ENCODE measurements at places on chromosomes 2 and 18. TPM values are rescaled to one million over a fixed set of nuclear protein-coding genes. Genes with fewer than 3 reads are reported as not detected.

DNA sequence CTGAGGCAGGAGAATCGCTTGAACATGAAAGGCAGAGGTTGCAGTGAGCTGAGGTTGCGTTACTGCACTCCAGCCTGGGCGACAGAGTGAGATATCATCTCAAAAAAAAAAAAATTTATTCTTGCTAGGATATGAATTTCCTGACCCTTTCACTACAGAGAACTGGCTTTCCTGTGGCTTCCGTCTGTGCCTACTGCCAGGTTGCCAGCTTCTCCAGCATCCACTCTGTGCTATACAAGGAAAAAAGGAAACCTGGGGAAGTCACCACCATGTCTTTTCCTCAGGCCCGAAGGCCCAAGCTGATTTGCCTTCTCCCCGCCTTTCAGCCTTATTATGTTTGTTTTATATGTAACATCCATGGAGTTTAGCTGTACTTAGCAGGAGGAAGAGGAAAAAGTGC, 122.0 kb upstream of the REV1 start:
- DNase-seq = no peak

DNA sequence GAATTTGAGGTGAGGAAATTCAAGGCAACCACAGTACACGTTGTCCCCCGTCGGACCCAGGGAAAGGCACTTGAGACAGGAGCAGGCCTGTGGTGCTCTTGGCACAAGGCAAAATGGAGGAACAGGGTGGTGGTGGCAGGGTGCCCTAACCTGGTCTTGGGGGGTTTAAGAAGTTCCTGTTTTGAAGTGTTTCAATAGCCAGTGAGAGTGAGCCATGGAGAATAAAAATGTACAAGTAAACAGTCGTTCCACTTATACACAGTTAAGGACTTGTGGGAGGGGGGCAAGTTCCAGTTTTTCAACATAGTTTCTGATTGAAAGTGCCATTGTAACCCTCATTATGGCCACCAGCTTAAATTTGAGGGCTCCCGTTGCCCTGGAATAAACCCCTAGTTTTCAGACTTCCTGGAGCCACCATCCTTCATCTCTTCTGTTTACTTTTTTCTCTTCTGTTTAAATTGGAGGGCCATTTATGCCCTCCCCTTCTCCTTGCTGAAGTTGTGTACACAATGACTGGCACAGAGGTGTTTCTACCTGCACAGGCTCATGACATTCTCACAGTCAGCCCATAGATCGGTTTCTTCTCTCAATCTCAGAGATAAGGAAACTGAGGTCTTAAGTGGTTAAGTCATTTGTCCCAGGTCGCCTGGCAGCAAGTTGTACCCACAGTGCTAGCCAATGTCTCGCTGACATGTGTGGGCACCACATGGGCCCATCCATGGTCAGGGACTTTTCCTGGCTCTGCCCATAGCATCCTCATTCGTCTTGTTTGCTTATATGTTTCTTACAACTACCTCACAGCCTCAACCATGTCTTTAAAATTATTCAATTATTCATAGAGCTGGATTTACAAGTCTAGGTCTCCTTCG, 66.0 kb upstream of the ST3GAL5 start:
- no peak for DNase-seq

Gene UGT1A1
- not detected for total RNA-seq

DNA sequence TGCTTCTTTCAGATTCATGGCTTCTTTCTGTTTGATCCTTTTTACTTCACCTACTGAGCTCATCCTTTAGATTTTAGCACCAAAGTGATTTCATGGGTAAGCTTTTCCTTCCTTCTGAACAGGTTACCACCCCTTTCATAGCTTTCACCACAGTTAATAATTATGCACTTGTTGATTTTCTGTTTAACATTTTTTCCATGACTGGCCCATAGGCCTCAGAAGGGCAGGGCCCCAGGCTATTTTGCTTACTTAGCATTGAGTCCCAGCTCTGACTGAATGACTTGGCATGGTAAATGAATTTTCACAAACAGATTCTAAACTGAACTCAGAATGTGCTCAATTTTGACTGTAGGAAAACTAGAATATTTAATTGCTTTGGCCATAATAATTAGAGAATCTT, 177.0 kb downstream of the GCA start:
- DNase-seq = no peak

Gene CD8A
- 0.12 TPM for total RNA-seq

DNA sequence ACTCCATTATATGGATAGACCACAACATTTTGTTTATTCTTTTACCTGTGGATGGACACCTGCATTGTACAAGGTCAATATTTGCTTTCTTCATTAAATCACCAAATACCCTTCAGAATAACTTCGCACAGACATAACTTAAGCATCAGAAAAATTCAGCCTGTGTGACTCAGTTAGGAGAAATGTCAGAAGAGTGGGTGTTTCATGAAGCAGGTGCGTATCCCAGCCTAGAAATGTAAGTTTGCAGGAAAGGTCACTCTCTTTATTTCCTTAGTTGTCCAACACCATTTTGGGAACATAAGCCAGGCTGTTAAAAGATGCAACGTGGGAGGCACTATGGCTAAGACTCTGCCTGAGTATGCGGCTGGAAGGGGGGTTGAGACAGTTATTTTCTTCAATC, 48.6 kb upstream of the FHL2 start:
- DNase-seq = no peak

Gene TTN
- total RNA-seq = 2.0 TPM

GRCh38 chr2:20599861-20600461, 50.9 kb downstream of the HS1BP3 start:
- no peak for DNase-seq

Gene UGT1A5
- total RNA-seq = not detected

DNA sequence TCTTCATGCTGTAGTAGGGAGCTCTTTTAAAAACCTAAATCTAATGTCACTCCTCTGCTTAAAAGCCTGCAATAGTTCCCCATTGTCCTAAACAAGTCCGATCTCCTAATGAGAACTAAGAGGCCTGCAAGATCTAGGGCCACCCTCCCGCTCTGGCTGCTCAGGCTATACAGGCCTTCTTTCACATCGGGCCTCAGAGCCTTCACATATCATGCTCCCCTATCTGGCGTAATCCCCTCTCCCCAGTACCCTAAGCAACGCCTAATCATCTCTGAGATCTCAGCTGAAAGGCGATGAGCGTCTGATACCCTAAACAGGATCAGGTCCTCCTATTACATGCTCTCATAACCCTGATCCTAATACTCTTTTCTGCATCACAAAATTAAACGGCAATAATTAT, 1.9 kb downstream of the MAP4K3 start:
- DNase-seq = no peak

Gene LAMA1
- total RNA-seq = 222 TPM

Gene RAPGEF4
- 10.8 TPM for total RNA-seq

Gene REEP1
- total RNA-seq = 0.55 TPM

- DNase-seq = no peak
Observed at GRCh38 chr2:53317861-53318260, 449.7 kb upstream of the CHAC2 start.

DNA sequence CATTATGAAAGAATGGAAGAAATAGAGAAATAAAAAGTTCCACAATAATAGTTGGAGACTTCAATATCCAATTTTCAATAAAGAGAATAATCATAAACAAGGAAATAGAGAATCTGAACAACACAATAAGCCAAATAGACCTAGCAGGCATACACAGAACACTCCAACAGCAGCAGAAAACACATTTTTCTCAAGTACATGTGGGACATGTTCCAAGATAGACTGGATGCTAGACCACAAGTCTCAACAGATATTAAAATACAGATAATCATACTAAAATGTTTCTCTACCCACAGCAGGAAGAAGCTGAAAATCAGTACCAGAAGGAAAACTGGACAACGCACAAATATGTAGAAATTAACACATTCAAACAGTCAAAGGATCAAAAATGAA, 113.9 kb downstream of the USP34 start:
- no peak for DNase-seq

DNA sequence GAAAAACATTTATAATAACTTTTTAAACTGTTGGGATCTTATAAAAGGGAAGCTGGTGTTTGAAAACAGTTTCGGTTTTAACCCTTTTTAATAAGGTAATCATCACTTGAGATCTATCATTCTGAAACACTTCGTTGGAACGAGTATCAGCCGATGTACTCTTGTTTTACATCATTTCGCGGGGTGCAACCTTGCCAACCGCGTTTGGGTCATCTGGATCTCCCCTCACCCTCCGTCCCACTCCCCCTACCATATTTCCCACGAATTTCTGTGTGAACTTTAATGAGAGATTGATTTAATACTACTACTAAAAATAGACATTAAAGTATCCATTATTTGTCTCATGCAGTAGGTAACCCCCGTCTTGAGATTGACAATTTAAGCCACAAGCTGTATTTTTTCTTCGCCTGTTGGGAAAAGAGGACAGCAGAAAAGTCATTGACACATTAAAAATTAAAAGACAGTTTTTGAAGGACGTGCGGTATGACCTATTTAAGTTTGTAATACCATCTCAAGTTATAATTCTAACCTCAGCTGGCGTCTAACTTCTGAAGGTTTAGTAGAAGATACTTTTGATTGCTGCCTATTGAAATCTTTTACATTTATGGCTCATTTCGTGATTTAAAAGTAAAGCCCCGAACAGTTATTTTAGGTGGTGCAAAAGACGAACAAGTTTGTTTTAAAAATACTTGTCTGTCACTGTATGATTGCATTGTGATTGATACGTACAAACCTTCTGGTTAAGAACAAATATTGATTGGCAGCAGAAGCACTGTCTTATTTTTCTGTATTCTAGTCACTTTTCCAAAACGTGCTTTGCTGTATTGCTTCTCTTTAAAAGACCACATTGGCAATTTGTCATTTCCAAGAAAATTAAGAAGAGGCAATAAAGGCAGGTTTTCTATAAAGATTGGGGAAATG, 1.5 kb downstream of the CREB1 start:
- DNase-seq = no peak

Gene SOS1
- total RNA-seq = 19.0 TPM

Gene SOWAHC
- total RNA-seq = 72.3 TPM

GRCh38 chr2:95578539-95578938, 13.3 kb upstream of the TRIM43 start:
- no peak for DNase-seq

GRCh38 chr18:51236225-51236624, 38.7 kb upstream of the MEX3C start:
- peak; percentile 53 for DNase-seq

GRCh38 chr18:62555135-62555534, 32.3 kb downstream of the ZCCHC2 start:
- DNase-seq = no peak

Gene SCYGR4
- 0.14 TPM for total RNA-seq

GRCh38 chr18:8051453-8051852, 484.3 kb downstream of the PTPRM start:
- no peak for DNase-seq

Gene RTKN
- 15.7 TPM for total RNA-seq

- no peak for DNase-seq
Observed at GRCh38 chr2:233464531-233465240, 101.9 kb downstream of the USP40 start.

GRCh38 chr2:129248198-129248597, 731.3 kb upstream of the RAB6C start:
- DNase-seq = no peak

DNA sequence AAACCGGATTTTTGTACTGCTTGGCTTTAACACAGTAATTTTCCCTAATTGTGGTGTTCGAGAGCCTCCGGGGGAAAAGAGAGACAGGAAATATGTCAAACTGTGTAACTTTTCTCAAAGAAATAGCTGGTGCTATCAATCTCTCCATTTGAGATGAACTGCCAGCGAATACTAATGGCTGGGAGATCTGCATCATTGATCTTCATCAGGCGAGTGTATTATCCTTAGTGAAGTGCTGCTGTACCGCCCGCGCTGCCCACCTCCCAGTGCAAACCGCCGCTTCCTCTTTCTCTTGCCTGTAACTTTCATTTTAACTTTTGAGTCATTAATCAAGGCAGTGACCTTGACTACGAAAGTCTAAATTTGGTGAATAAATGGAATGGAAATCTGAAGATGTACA, 246.1 kb upstream of the ST6GAL2 start:
- no peak for DNase-seq

GRCh38 chr2:70855667-70856066, 20.1 kb upstream of the CD207 start:
- no peak for DNase-seq

GRCh38 chr2:20414806-20415205, 32.1 kb upstream of the RHOB start:
- DNase-seq = no peak

- no peak for DNase-seq
Observed at GRCh38 chr2:118519511-118519910, 327.9 kb downstream of the EN1 start.

- DNase-seq = no peak
Observed at GRCh38 chr2:232998666-232998985, 14.4 kb downstream of the NGEF start.

Gene ASB18
- total RNA-seq = not detected

DNA sequence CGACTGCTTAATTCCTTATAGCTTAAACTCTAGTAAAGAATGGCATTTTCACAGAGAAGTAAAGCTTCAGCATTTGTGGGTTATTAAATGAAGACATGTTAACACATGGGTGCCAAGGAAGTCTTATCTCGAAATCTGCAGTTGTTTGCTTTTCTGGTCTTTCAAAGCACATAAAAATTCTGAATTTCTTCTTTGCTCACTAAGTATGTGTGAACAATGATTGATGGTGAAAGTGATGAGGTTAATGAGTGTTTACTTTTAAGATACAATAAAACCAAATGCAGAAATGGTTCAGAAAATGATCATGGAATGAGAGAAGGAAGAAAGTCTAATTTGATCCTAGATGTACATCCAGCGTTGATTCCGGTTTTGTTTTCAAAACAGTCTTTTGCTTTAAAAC, 234.6 kb upstream of the RAB12 start:
- DNase-seq = no peak

Gene RAD51AP2
- not detected for total RNA-seq

- no peak for DNase-seq
Observed at GRCh38 chr2:86305195-86305914, 32.1 kb downstream of the REEP1 start.

DNA sequence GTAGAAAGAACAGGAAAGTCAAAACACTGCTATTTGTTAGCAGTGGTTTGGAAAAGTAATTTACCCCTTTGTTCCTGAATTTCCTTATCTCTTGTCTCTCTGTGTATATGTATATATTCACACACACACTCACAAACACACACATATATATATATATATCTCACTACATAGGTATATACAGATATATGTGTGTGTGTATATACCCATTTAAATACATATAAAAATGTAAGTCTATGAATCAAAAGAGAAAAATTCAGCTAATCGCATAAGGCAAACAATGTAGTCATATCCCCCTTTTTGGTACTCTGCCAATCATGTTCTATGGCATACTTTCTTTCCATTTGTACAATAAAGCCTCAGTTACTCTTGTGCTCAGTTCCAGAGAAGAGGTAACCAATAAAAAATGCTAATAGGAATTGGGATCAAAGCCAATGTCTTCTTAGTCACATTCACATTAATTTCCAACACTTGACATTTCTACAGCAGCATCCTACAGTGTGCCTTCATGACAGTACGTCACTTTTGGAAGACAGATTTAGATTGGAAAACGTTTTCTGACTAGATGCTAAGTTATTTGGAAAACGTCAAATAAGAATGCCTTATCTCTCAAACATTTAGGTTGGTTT, 94.6 kb downstream of the MC4R start:
- no peak for DNase-seq
